ENCODE measurements at places on chromosomes 16 and 17.

GRCh38 chr16:51719376-51719775 lies 568.3 kb upstream of the SALL1 start:
- no peak for DNase-seq

DNA sequence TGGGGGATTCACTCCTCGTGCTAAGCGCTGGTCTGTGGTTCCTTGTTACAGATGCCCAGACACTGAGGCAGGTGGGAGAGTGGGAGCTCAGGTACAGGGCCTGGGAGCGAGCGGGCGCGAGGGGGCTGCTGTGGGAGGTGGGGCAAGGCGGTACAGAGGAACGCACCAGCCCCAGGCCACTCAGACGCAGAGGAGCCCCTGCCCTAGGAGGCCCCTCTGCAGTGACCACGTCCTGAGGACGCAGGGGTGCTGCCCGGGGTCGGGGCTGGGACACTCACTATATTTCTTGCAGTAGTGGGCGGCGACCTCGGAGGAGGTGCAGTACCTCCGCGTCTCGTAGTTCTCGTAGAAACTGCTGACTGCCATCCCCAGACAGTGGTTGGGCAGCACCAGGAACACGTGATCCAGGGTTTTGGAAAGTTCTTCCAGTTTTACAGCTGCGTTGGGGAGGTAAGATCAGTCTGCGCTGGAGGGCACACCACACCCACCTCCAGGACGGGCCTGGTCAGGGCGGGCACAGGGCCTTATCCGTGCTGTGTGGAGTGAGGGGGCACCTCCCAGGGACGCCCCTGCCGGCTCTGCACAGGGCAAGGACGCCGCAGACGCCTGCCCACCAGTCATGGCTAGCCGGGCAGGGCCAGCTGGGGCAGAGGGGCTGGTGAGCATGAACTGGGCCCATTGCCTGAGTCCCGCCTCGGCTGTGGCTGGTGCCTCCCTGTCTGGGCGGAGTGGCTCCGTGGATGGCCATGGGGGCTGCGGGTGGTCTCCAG lies 16.3 kb upstream of the RNPS1 start:
- DNase-seq = no peak

GRCh38 chr17:9002606-9003354 lies 18.5 kb upstream of the NTN1 start:
- no peak for DNase-seq

DNA sequence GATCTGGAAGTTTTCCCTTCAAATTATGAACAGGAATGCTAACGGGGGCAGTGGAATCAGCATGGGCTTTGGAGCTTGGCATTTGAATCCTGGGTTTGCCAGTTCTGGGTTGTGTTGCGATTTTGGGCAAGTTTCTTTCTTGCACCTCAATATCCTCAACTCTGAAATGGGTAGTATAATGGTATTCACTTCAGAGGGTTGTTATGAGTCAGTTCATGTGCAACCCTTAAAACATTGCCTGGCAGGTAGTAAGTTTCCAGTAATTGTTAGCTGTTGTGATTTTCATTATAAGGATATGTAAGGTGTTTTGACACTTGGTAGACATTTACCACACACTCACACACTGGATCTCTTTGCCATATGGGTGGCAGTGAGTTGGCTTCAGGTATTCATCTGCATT lies 33.4 kb downstream of the SNX29 start:
- DNase-seq = no peak

DNA sequence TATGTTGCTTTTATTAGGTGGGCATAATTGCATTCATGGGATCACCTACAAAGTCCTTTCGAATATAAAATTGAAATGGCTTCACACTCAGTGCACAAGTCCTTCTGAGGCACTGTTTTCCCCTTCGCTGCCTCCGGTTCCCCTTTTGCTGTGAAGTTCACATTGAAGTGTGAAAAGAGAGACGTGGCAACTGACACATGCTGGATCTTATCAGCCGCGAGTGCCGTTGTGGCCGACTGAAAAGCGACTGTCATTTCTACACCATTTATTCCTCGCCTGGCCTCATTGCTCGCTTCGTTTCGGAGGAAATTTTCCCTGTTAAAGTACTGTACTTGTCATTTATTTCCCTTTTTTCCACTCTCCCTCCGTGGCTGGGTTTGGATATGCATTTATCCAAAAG lies 423.5 kb downstream of the MAF start:
- DNase-seq = no peak

All from HL-60 (cell line).